HCT116 (cell line): ENCODE measurements at places on chromosomes 5 and 9. TPM values are rescaled to one million over a fixed set of nuclear protein-coding genes. Genes with fewer than 3 reads are reported as not detected.

The F2RL2 gene
- 0.07 TPM for total RNA-seq

The HDHD3 gene
- total RNA-seq, result 21.8 TPM

The THOC3 gene
- 111 TPM for total RNA-seq

GRCh38 chr5:110027527-110028322 is 338.0 kb downstream of the MAN2A1 start:
- no peak for DNase-seq

- DNase-seq, result no peak
Measured at GRCh38 chr9:5630081-5630507, 1.2 kb downstream of the RIC1 start.

- no peak for DNase-seq
Measured at GRCh38 chr9:17389026-17389425, 189.8 kb upstream of the SH3GL2 start.
